ENCODE measurements at places on chromosomes 16 and 17. TPM values are rescaled to one million over a fixed set of nuclear protein-coding genes. Genes with fewer than 3 reads are reported as not detected.

ARL5C gene
- total RNA-seq = not detected

GJC1 gene
- 69.1 TPM for total RNA-seq

STX1B gene
- total RNA-seq = 21.6 TPM

BRD7 gene
- 30.7 TPM for total RNA-seq

TMEM88 gene
- total RNA-seq = 0.49 TPM

ZNF385C gene
- total RNA-seq = 0.49 TPM

GAS2L2 gene
- total RNA-seq = 0.25 TPM

CCDC144A gene
- 34.9 TPM for total RNA-seq

NAT9 gene
- 12.5 TPM for total RNA-seq

PMM2 gene
- 7.6 TPM for total RNA-seq

AGRP gene
- not detected for total RNA-seq

GPR142 gene
- not detected for total RNA-seq

PRAC2 gene
- not detected for total RNA-seq

XAF1 gene
- 2.2 TPM for total RNA-seq

BCAR1 gene
- total RNA-seq = 17.2 TPM

TMEM11 gene
- 5.9 TPM for total RNA-seq

KRTAP9-9 gene
- not detected for total RNA-seq

SLFN12L gene
- under 0.01 TPM for total RNA-seq

MEIOB gene
- total RNA-seq = 0.49 TPM

TBC1D28 gene
- total RNA-seq = not detected

ZNRF1 gene
- 24.3 TPM for total RNA-seq

IRX5 gene
- total RNA-seq = not detected

MRPS7 gene
- total RNA-seq = 29.3 TPM

CDK5R1 gene
- 224 TPM for total RNA-seq

TOM1L2 gene
- total RNA-seq = 20.2 TPM

ABCC11 gene
- total RNA-seq = 0.25 TPM

FBXO39 gene
- not detected for total RNA-seq

RNFT1 gene
- total RNA-seq = 13.5 TPM

CACNG1 gene
- total RNA-seq = 0.25 TPM

PLXDC1 gene
- 7.9 TPM for total RNA-seq

CLEC10A gene
- not detected for total RNA-seq

TSPOAP1 gene
- total RNA-seq = 32.5 TPM

TMEM170A gene
- 17.0 TPM for total RNA-seq

TBC1D3K gene
- not detected for total RNA-seq

TBC1D3H gene
- total RNA-seq = not detected

HOXB5 gene
- not detected for total RNA-seq

Measured in temporal lobe (tissue), 4 donors.